ENCODE measurements at places on chromosomes 1 and 21. TPM values are rescaled to one million over a fixed set of nuclear protein-coding genes. Genes with fewer than 3 reads are reported as not detected.

The PTAFR gene
- polyA plus RNA-seq, result 7.7 TPM

The DISP3 gene
- 0.04 TPM for polyA plus RNA-seq

The KHDRBS1 gene
- polyA plus RNA-seq, result 60.6 TPM

The ICOSLG gene
- 2.9 TPM for polyA plus RNA-seq

The DNAJC28 gene
- polyA plus RNA-seq, result 1.6 TPM

The KRTAP19-8 gene
- not detected for polyA plus RNA-seq

The KISS1 gene
- polyA plus RNA-seq, result 0.25 TPM

The C1orf21 gene
- polyA plus RNA-seq, result 40.9 TPM

The VASH2 gene
- 0.26 TPM for polyA plus RNA-seq

The RNF186 gene
- polyA plus RNA-seq, result not detected

The INAVA gene
- 5.8 TPM for polyA plus RNA-seq

The SYCP1 gene
- polyA plus RNA-seq, result not detected

The BSND gene
- polyA plus RNA-seq, result 0.02 TPM

The TRIM45 gene
- 2.8 TPM for polyA plus RNA-seq

The OR2L3 gene
- not detected for polyA plus RNA-seq

The LRRC39 gene
- 0.45 TPM for polyA plus RNA-seq

The MROH7 gene
- polyA plus RNA-seq, result 0.21 TPM

The CRNN gene
- 0.31 TPM for polyA plus RNA-seq

The HTR6 gene
- polyA plus RNA-seq, result not detected

The C1orf87 gene
- 5.0 TPM for polyA plus RNA-seq

The ERO1B gene
- 3.5 TPM for polyA plus RNA-seq

The ZSCAN20 gene
- 1.4 TPM for polyA plus RNA-seq

The GCSAML gene
- 0.18 TPM for polyA plus RNA-seq

The MYOM3 gene
- 0.10 TPM for polyA plus RNA-seq

The LAMC1 gene
- 69.2 TPM for polyA plus RNA-seq

The NENF gene
- polyA plus RNA-seq, result 34.1 TPM

The HOOK1 gene
- polyA plus RNA-seq, result 4.1 TPM

The DNASE2B gene
- polyA plus RNA-seq, result 0.29 TPM

The CYP4A22 gene
- polyA plus RNA-seq, result 0.05 TPM

The OR2T27 gene
- polyA plus RNA-seq, result not detected

The FMN2 gene
- 0.27 TPM for polyA plus RNA-seq

The TNFSF18 gene
- polyA plus RNA-seq, result 0.06 TPM

The CHD5 gene
- 0.14 TPM for polyA plus RNA-seq

The FMO5 gene
- polyA plus RNA-seq, result 20.0 TPM
